ENCODE measurements at places on chromosomes 1 and 21.

DNA sequence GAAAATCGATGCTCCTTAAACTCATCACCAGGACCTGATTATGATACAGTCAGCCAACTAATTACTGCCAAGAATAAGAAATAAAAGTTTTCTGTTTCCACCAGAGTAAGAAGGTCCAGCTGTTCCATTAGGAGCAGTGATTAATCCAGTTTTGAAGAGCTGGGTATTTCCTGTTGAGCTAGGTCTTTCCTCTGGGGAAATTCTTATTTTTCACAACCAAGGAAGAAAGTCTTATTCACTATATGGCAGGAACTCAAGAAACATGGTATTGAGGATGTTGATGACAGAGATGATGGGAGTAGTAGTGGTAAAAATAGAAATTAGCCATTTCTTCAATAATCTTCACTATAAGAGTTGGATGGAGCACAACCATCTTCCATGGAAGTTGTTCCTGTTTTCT lies 374.6 kb upstream of the RUNX1 start:
- peak; percentile 59 for DNase-seq

DNA sequence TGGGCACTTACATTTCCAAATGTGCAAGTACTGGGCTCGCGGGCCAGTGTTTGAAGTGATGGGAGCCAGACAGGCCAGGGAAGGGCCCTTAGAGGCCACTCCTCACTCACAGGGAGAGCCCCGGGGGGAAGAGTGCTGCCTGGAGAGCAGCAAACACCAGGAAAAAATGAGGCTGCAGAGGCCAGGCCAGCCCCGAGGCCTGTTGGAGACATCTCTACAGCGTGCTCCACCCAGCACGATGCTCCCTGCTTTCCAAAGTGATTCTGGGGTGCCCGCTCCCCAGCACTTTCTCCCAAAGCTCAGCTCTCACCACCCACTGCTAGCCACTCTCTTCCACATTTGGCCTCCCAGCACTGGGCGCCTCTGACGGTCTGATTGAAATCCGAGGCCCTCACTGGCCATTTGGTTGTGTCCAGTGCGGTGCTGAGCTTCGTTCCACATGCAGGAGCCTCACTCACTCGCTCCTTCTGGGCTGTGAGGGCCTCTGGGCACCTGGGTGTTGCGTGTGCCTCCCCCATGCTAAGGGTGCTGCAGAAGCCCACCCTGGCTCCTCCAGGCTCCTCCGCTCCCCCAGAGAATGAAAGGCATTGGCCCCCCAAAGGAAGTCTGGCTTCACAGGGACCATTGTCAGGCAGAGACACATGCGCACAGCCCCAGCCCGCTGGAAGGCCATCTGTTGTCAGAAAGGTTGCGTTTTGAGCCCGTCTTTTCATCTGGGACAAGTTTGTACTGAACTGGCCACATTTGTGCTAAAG lies 385.4 kb upstream of the VAMP3 start:
- no peak for DNase-seq

DNA sequence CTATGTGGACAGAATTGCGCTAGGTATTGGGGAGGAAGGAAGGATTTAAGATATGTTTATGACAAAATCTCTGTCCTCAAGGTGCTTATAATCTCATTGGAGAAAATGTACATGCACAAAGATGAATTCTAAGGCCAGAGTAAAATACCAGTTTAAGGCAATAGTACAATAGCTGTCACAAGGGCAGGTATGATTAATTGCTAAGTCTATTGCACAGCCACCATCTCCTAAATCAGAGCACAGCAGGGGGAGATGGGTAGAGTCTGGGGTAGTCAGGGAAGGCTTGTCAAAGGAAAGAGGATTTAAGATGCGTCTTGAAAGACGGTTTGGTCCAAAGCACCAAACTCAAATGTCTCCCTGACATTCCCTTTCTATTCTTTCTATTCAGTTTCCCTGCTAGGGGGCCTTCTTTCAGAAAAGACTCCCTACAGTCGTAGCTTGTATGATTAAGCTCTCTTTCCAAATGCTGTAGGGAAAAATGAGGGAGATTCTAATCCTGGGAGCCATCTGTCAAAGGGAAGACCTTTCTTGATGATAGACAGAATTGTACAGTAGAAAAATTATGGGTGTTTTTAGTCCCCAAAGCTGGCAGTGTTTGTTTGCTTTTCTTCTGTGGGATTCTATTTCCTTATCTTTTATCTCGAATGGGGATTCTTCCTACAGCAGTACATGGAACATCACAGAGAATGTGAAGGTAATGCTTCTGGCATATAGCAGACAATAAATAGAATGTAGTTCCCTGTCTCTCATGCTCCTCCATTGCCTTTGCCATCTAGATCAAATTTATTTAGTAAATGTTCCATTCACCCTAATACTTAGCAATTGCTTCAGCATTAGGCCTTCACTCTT lies 107.6 kb upstream of the NFIA start:
- DNase-seq, result no peak

- peak; percentile 30 for DNase-seq
Observed at GRCh38 chr1:218164111-218164929, 120.8 kb upstream of the RRP15 start.

GRCh38 chr1:183841550-183841949 lies 36.6 kb downstream of the RGL1 start:
- no peak for DNase-seq

DNA sequence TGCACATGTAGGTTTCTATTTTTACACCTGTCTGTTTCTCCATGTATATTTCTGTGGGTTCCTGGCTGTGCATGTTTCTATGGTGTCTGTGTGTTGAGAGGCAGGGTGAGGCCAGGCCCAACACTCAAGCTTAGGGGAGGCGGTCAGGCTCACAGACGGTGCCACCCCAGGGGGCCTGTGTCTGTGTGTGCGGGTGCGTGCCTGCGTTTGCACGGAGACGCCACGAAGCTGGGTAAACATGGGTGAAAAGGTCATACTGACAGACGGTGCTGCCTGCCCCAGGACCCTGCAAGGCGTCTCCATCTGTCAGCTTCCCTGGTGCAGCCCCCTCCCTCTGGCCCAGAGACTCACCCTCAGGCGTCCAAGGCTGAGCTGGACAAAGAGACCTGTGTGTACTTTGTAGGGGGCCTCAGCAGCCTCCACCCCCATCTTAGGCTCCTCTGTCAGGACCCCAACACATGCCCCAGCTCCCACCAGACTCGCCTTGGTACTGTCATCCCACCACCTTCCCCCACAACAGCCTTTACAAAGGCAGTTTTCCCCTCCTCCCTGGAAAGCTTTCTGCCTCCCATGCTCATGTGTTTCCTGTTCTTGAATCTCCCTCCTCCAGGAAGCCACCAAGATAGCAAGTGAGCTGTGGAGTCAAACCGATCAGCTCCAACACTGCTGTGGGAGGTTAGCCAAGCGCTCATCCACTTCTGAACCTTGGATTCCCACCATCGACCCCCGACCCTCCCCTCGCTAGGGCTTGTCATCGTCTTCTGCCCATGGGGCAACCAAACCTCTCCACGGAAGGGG lies 34.1 kb downstream of the PTPRF start:
- no peak for DNase-seq

GRCh38 chr1:193700710-193701355 lies 514.4 kb upstream of the B3GALT2 start:
- DNase-seq, result peak; percentile 84

- DNase-seq, result no peak
Observed at GRCh38 chr21:32599526-32599925, 12.7 kb downstream of the CFAP298 start.

GRCh38 chr1:88472714-88473113 lies 211.4 kb upstream of the PKN2 start:
- DNase-seq, result no peak

DNA sequence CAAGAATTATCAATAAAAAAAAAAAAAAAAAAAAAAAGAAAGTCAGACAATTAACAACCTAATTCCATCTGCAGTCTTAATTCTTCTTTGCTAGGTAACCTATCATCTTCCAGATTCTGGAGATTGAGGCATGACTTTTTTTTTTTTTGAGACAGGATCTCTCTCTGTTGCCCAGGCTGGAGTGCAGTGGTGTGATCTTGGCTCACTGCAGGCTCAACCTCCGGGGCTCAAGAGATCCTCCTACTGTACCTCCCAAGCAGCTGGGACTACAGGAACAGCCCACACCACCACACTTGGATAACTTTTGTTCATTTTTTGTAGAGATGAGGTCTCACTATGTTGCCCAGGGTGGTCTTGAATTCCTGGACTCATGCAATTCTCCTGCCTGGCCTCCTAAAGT lies 4.6 kb upstream of the RAD54L start:
- DNase-seq, result no peak

DNA sequence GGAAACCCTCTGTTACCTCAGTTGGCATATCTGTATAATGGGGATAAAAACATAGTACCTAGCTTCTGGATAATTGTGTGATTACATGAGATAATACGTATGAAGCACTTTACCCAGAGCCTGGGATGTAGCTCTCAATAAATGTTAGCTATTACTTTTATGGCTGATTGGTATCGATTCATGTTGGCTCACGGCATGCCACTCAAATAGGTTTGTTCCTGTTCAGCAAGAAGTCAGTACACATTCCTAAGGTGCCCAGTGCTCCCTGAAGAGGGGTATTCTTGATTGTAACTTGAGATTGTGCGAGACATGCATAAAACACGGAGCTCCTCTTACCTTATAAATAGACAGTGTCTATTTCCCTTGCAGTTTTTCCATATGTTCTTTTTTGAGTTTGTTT lies 78.5 kb upstream of the GALNT2 start:
- DNase-seq, result no peak

Measured in EH (cell line).